ENCODE measurements at places on chromosomes 4 and X.
A peak's percentile ranks its signal among the peaks of the same experiment; 100 is the strongest.

- DNase-seq = no peak
These were observed 16.4 kb downstream of the ZNF732 start for GRCh38 chr4:288891-289290.

- no peak for DNase-seq
These were observed 22.6 kb downstream of the PLS3 start for GRCh38 chrX:115583496-115584004.

DNA sequence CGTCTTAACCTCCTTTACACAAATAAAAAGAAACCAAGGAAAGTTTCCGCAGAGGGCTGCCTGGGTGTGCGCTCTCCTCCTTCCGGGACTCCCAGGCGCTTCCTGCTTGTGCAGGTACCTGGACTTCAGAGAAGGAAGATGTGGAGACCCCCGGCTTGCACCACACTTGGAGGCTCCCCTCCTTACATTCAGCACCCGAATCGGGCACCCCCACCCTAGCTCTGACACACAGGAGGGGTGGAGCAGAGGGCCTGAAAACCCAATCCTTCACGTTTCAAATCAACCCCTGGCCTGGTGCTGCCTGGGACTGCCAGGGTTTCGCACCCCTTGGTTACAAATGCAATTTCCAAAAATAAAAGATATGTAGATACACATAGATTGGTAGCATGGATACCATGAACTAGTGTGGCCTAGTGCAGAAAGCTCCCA is 3.1 kb downstream of the NKX3-2 start:
- DNase-seq = no peak

- DNase-seq = no peak
These were observed 183.2 kb upstream of the MAGEE2 start for GRCh38 chrX:75968293-75968692.

DNA sequence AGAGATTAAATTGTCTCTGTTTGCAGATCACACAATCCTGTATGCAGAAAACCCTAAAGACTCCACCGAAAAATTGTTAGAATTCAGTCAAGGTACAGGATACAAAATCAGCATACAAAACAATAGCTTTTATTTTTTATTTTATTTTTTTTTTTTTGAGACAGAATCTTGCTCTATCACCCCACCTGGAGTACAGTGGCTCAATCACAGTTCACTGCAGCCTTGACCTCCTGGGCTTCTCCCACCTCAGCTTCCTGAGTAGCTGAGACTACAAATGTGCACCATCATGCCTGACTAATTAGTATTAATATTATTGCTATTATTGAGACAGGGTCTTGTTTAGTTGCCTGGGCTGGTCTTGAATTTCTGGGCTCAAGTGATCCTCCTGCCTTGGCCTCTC is 8.9 kb upstream of the PLXNB3 start:
- no peak for DNase-seq

DNA sequence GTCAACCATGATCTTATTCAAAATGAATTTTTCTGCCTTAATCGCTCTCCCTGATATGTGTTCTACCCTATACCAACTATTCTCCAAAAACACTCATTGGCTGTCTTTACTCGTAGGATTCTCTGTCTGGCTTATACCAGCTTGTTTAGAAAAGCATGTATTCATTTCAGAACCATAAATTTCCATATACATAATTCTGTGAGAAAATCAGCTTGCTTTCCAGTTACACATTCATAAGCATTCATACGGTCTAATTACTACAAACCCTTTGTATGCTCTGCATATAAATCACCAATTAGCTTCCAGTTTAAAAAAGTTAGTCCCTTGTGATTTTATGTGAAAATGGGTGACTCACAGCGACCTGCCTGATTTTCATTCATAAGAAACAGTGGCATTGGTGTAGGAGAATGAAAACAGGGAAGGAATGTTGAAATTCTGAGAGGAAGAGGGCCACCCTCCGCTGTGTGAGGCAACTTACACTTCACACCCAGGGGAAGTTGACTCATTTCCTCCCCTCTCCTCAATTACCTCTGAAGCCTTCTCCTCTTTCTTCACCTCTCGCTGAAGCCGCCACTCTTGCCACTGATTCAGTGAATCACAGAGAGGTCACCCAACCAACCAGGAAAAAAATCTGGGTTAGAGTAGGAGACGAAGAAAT is 63.3 kb downstream of the MEPE start:
- DNase-seq = peak; percentile 74

- DNase-seq = no peak
These were observed 83.1 kb upstream of the CLCN4 start for GRCh38 chrX:10073671-10074070.

- peak; percentile 25 for DNase-seq
These were observed 66.8 kb downstream of the HHIP start for GRCh38 chr4:144712775-144713174.

GRCh38 chr4:52579602-52580272 is 79.4 kb downstream of the USP46 start:
- no peak for DNase-seq

DNA sequence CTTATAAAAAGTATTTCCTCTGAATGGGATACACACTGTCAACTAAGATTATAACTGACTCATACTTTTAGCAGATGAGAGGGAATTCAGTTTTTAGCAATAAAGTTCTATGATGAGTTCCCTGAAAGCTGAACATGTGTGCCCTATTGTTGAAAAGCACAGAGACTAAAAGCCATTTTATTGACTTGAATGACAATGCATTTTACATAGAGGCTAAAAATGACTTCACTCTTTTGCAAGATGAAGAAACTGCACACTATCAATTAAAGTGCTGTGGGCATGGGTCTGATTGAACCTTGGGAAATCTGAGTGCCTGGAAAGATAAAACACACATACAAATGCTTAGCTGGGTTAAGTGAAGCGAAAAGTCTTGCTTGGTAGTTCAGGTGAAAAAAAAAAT is 633.4 kb downstream of the PDHA2 start:
- no peak for DNase-seq

GRCh38 chrX:13938051-13938828 is 91.5 kb downstream of the GEMIN8 start:
- DNase-seq = no peak

DNA sequence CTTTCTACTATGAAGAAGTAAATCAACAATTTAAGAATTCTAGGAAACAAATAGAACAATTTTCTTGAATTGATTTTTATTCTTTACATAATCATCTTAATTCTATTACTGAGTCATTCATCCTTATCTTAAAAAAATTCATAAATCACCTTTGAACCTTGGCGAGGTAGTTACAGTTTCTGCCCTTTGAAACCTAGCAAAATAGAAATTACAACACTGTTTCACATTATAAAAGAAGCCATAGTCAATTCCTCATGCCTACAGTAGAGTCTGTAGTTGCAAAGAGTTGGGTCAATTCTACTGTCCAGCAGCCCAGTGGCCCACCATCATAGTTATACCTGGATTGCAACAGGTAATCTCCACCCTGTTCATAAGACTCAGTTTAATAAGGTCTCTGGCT is 7.3 kb downstream of the SMIM31 start:
- DNase-seq = no peak

DNA sequence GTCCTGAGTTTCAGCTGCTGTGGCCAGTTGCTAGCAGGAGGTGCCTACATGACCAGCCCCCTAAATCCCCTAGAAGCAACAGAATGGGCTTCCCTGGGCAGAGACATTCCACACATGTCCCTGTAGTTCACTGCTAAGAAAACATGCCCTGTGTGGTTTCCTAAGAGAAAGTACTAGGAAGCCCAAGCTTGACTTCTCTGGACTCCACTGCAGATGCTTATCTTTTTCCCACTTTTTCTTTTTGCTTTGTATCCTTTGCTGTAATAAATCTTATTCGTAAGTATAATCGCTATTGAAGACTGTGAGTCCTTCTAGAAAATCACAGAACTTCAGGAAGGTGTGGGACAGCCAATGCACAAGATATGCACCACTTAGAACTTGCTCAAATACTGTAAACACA is 15.6 kb downstream of the RPGR start:
- DNase-seq = no peak

GRCh38 chr4:136424052-136424451 is 1108.2 kb downstream of the PCDH18 start:
- DNase-seq = no peak

- DNase-seq = no peak
These were observed 27.3 kb downstream of the PIGG start for GRCh38 chr4:526189-526909.

DNA sequence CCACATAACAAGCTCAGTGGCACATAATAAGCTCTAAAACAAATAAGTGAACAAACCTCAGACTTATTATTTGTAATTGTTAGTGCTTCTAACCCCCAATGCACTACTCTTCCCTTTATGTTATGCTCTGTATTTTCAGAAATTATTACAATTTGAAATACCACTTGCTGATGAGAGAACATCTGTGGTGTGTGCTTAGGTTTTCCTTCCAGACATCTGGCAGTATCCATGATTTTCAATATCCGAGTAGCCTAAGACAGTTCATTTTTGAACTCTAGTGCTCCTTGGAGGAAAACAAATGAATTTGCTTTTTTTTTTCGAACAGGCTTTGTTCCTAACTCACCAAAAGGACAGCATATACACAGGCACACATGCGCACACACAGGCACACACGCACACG is 278.7 kb upstream of the CLNK start:
- DNase-seq = no peak

GRCh38 chrX:40083120-40083978 is 14.4 kb downstream of the BCOR start:
- DNase-seq = no peak

DNA sequence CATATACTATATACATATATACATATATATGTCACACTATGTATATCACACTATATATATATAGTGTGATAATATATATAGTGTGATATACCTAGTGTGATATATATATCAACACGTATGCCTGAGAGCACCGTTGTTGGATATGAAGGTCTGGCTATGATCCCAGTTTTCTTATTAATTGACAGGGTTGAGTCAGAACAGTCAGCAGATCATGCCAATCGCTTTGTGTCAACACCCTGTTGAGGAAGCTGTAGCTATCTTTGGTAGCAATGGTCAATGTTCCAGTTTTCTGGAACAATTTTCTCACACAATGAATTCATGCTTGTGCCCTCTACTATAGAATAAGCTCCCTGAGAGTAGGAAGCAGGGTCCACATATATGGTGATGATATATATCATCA is 496.0 kb upstream of the AGA start:
- DNase-seq = no peak

DNA sequence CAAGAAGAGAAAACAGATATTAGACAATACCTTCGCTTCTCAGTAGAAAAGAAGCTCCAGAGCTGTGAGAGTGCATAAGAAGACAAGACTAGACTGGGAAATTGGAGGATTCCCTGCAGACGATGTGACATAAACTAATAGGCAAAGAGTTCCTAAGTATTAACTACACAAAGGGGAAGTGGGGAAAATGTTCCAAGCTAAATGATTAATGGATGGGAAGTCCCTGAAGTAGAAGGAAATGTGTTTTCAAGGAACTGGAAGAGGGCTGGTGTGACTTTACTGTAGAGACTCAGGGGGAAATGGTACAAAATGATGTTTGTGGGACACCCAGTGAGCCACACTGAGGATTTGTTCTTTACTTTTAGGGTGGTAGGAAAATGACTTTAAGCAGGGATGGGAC is 69.7 kb upstream of the DCLK2 start:
- no peak for DNase-seq

DNA sequence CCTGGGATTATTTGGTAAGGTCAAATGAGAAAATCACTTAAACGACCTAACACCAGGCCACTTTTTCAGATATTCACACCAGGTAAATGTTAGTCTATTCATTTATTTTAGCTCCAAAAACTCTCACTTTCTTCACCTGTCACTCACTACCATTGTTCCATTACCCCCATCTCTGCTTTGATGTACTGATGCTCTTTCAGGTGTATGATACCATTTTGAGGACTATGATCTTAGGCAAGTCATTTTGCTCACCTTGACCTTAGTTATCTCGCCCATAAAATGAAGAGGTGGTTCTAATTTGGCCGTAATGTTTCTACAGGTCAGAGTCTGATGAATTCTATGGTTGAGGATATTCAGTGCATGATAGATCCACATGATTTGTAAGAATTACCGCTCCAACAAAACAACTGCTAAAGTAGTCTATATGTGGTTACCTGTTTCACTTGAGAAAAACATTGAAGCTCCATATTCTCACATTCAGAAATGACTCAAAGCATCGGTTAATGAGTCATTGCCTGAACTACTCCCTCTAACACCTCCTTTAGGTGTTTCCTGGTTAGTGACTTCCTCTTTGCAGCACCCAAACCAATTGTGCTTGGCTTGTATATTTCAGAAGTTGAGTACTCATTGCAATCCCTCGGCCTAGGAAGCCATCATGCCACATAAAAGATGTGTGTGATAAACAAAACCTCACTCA is 4.5 kb downstream of the DTHD1 start:
- DNase-seq = no peak

GRCh38 chr4:7170012-7170411 is 22.3 kb upstream of the SORCS2 start:
- DNase-seq = no peak

- DNase-seq = peak; percentile 67
These were observed 184.3 kb upstream of the TACR3 start for GRCh38 chr4:103904123-103904522.

GRCh38 chrX:18725310-18725943 is 18.0 kb downstream of the PPEF1 start:
- no peak for DNase-seq

DNA sequence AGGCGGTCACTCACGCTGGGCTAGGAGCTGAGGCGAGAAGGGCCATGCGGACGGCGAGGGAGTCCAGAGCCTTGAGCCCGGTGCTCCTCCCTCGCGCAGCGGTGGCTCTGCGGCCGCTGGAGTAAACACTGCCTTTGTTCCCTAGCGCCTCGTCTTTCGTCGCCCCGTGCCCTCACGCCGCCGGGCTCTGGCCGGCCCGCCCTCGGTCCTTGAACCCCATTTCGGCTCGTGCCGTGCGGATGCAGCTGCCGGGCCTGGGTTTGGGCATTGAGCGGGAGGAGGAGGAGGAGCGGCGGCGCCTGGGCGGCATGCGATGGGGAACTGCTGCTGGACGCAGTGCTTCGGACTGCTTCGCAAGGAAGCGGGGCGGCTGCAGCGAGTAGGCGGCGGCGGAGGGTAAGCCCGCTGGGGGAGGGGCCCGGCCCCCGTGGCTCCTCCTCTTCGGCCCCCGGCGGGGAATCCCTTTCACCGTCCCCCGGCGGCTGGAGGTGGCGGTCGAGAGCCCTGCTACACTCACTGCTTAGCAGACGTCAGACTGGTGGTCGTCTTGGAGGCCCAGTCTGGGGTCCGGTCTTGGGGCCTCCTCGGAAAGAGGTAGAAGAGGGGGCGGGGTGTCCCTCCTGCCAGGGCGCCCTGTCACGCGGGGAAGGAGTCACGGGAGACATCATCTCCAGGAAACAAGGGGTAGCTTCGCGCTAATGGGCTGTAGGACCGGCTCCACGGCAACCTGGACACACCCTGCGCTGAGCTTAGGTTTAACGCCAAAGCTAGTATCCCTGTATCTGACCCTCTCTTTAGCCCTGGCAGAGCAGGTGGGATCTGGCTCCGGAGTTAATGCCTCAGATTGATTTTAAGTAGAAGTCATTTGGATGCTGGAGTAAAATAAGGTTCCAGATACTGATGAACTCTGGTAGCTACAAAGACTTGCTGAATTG is at the start of gene AP1AR:
AP1AR (plus strand) TSS at position 9 of the 935 bp plus-strand sequence; CDS start at position 314, 305 bp downstream.
- DNase-seq = peak; percentile 45

Data from fibroblast of skin of left quadriceps (primary cell).